CD4-positive, alpha-beta T cell (primary cell): ENCODE measurements at places on chromosomes 12 and 14.
A peak's percentile ranks its signal among the peaks of the same experiment; 100 is the strongest.

DNA sequence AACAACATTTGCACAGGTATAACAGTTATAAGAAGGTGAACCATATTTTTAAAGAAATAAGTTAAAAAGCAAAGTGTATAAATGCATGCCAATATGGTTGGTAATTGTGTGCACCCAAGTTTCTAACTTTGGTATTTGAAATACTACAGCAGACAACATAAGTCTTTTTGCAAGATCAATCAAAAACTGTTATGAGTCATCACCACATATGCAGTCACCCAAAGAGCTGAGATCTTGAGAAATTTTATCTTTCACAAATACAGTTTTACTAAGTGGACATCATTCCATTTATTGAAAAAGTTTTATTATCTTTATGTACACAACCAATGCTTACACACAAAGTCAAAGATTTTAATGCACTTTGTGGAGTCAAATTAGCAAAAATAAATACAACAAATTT is 7.0 kb upstream of the ACSS3 start:
- no peak for DNase-seq

DNA sequence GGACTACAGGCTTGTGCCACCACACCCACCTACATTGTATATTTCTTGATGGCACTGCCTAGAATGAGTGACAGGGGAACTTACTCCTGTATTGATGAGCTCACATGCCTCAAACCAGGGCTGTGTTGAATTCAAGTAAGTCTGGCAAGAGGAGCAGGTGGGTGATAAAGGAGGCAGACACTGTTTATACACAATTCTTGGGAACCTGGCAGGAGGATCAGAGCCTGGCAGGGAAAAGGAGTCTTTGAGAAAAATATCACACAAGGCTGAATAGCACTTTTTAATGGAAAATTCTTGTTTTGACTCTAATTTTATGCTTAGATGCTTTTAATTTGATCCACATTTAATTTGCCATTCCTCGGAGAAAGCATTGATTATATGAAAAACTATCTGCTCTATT is 293.1 kb upstream of the NPAS3 start:
- DNase-seq = no peak

DNA sequence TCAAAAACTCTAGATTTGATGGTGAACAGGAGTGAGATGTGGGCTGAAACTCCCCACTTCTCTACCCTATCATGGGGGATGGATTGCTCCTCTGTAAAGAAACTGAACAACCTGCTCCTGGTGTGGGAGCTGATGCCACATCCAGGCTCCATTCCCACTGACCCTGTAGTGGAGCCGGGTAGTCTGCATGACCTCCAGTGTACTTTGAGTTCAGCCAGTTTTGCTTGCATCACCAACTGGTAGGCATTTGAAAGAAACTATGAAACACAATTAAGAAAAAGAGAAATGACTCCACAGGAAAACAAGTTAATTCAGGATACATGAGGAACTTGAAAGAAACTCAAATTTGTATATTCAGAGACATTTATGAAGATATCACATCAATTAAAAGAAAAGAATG is 27.3 kb upstream of the EMP1 start:
- no peak for DNase-seq

- no peak for DNase-seq
Observed at GRCh38 chr12:40439771-40440492, 215.1 kb downstream of the LRRK2 start.

- no peak for DNase-seq
Observed at GRCh38 chr12:93419388-93420034, 22.2 kb downstream of the UBE2N start.

DNA sequence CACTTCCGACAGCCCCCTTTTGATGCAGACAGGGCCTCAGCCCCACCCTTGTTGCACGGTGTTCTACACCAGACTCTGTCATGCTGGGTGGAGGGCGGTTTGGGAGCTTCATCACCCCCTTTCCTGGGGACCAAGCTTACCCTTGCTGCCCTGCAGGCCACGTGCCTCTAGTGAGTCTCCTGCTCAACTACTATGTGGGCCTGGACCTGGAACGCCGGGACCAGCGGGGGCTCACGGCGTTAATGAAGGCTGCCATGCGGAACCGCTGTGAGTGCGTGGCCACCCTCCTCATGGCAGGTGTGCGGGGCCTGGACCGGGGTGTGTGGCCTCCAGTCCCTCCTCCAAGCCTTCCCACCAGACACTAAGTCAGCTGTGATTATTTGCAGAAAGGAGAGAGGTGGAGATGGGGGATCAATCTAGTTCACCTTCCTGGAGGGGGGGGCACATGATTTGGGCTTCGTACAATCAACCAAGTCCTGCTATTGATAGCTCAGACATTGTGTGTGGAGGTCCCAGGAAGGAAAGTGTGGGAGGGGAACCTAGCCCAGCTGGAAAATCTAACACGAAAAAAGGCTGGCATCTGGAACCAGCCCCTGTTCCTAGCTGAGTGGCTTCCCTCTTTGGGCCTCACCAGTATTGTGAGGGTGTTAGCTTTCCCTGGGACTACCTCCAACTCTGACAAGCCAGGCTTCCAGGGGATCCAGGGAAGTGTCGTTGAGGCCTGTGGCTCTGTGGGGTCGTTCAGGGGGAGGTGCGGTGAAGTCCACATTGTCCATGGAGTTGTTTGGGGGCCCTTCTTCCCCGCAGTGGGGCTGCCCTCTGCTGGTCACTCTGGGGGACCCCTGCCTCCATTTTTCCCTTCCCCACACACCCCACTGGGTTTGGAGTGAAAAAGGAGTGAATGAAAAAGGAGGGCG is 1.6 kb downstream of the ANKRD33 start:
- no peak for DNase-seq

GRCh38 chr14:55448141-55448614 is 7.8 kb upstream of the TBPL2 start:
- DNase-seq = no peak

DNA sequence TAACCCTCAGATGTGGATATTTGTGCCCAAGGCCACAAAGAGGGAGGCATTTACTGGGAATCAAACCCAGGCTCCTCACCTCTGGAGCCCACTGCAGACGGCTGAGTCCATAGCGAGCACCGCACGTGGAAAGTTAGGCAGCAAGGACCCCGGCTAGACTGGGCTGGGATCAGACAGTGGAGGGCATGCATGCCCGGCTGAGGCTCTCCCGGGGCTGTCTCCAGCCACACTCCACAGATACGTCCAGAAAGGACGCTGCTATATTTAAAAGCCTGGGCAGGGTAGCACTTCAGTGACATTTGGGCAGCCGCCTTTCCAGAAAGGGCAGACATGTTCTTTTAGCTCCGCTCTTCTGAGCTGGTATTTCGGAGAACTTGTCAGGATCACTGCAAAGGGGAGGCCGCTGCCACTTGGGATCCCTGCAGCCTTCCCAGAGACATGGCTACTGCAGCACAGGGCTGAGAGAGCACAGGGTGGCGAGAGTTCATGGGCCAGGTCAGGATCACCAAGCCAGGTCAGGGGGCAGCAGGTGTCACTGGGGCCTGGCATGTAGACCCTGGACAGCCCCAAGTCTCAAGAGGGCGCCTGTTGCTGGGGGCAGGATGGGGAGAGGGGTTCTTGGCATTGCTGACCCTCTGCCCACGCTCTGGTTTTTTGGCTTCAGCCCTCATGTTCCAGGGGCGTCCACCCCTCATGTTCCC is 121.7 kb downstream of the PHETA1 start:
- DNase-seq = no peak

DNA sequence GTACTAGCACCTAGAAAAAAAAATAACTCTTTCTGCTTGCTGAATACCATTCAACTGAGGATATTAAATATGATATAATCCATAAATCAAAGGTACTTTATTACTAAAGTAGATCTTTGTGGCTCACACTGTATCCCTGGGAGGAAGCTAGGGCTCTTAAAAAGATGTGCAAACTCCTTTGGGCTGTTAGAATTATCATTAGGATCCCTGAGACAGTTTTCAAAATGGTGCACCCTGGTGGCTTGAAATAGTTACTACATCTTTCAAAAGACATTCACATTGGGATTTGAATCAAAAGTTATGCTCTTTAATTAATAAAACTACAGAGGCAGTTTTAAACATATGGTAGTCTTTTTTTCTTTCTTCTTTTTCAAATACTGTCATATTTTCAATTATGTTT is 228.5 kb upstream of the G2E3 start:
- DNase-seq = no peak

GRCh38 chr12:50110127-50110761 is 1.8 kb upstream of the COX14 start:
- DNase-seq = peak; percentile 31

DNA sequence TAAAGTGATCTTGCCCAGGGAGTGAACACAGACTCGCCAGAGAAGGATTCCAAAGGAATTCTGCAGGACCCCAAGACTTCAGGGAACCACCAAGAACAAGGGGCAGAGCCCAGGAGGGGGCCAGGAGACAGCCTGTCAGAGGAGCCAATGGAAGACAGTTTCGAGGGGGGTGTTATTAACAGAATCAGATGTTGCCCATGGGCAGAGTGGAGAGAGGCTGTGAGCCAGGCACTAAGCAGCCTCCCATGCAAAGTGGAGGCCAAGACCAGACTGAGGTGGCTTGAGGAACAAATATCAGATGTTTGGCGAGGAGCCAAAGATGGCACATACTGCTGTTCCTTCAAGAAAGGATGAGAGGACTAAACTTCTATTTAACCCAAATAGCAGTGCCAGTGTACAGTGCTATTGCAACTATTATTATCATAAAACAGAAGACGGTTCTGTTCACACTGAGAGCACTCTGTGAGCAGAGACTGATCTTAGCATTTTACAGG is 12.6 kb downstream of the APPL2 start:
- DNase-seq = no peak

- DNase-seq = no peak
Observed at GRCh38 chr12:72230589-72230988, 41.6 kb upstream of the TRHDE start.

- no peak for DNase-seq
Observed at GRCh38 chr14:89910691-89911009, 43.9 kb downstream of the EFCAB11 start.

- DNase-seq = no peak
Observed at GRCh38 chr14:64825509-64825908, 54.2 kb downstream of the SPTB start.

GRCh38 chr12:95473231-95473883 is 595 bp upstream of the METAP2 start:
- DNase-seq = peak; percentile 67

- DNase-seq = no peak
Observed at GRCh38 chr12:86264451-86265328, 8.5 kb upstream of the MGAT4C start.

GRCh38 chr12:113803759-113804140 is 162.4 kb downstream of the RBM19 start:
- DNase-seq = no peak

DNA sequence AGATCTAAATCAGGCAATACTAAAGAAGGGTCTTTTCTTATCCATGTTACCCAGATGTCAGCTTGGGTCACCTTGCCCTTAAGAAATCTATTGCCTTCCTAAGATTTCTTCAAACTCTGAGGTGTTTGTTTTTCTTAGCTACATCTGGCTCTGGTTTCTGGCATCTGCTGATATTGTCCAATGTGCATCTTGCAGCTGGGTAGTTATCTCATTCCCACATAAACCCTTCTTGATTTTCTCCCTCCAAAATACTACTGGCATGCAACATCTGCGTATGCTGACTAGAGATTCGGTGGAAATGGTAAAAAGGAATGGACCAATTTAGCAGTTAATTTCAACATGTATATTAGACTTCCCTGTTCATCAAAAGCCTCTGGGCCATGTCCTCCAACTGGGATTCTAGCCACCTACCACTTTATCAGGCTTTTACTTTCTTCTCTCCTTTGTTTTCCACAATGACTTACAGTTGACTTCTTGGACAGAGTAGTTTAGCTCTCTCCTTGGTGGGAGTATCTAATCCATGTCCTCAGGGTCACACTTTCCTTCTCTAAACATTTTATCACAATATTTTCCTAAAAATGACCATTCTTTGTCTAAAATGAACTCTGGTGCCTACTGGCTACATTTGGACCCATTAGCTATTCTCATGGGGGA is 324.8 kb upstream of the FAR2 start:
- no peak for DNase-seq

DNA sequence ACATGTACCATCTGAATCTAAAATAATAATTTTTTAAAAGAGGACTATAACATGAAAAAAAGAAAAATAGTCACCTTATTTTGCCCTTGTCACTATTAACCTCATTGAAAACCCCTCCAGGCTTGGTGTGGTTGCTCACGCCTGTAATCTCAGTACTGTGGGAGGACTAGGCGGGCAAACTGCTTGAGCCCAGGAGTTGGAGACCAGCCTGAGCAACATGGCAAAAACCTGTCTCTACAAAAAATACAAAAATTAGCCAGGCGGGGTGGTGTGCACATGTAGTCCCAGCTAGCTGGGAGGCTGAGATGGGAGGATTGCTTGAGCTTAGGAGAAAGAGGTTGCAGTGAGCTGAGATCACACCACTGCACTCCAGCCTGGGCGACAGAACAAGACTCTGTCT is 126.3 kb upstream of the KRAS start:
- DNase-seq = no peak

DNA sequence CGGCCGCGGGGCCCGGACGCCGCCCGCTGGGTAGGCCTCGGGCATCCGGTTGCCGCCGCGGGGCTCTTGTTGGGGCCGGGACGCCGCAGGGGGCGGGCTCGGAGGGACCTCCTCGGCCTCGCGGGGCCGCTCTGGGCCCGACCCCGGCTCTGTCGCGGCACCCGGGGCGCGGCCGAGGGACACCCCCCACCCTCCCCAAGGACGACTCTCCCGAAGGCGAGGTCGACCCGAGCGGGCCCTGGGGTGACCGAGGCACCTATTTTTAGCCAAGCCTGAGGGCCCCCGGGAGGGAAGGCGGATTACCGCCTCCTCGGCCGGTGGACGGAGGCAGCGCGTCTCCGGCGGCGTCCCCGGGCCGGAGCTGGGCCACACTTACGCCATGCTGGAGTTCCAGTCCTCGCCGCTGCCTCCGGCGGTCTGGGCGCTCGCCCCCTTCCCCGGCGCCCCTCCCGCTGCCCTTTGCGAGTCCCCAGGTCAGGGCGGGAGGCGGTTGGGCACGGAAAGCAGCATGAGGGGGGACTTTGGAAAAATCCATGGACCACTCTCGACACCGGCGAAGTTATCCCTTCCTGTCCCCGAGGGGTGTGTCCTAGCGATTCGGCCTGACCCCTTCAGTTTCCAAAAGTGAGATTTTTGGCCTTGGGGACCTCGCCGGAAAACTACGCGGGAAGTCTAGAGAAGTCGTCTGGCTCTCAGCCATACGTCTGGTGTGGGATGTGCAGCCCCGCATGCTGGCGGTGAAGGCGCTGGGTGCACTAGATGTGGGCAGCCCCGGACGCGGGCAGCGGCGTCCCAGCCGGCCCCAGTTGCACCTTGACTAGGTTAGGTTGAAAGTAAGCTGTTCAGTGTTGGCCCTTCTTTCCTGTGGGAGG is 699 bp downstream of the KTN1 start:
- DNase-seq = peak; percentile 48

DNA sequence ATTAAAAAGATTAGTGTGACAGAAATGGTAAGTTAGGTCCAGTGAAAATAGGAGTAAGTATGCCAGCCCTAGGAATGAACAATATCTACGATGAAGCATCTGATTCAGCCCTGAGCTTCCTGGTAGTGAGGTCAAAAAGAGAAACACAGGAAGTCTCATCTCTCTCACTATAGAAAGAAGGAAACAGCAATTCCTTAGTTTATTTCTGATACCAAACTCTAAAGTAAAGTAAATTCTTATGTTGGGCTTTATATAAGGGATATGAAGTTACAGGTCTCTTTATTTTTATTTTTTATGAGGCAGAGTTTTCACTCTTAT is 76.7 kb upstream of the RFLNA start:
- DNase-seq = no peak

GRCh38 chr12:19719672-19720071 is 280.4 kb downstream of the AEBP2 start:
- no peak for DNase-seq
